Thyroid gland (tissue), 4 donors: ENCODE measurements at places on chromosomes 2 and 18. TPM values are rescaled to one million over a fixed set of nuclear protein-coding genes. Genes with fewer than 3 reads are reported as not detected.

The EIF4E2 gene
- 53.5 TPM for total RNA-seq

The RAB6C gene
- total RNA-seq, result not detected

DNA sequence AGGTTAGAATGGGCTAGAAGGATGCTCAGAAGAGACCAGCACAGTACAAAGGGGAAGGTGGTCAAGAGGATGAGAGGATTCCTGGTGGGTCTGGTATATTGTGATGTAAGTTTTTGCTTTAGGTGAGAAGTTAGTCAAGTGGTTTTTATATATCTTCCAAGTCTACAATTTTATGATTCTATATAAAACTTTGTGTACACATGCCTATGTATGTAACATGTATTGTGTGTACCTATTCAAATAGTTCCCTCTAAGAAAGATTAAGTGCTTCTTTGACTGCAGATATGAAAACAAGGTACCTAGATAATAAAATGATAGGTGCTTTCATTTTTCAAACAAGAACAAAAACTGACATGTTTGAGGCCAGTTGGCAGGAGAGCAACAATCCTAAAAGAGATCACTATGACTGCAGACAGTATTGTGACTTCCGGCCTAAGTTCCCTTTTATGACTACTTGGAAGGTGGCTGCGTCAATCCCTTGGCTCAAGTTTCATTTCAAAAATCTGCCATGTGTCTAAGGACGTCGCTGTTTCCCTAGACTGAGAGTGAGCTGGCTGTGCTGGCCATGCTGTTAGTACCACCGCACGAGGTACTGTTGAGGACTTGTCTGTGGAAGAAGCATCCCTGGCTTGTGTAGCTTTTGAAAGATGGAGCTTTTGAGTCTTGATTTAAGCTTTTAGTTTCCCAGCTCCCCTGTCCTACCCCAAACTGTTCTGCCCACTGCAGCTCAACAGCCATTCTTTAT is 123.1 kb downstream of the PRPF40A start:
- peak overlapping the region; percentile 30 for H3K27ac ChIP-seq
- DNase-seq, result no peak
- H3K4me1 ChIP-seq, result no peaks in the 10 kb centered on the region

- peak; percentile 39 for DNase-seq
- H3K27me3 ChIP-seq, result no peaks in the 10 kb centered on the region
- no peaks in the 10 kb centered on the region for H3K36me3 ChIP-seq
- H3K4me1 ChIP-seq, result peaks cover 8% of the 10 kb centered on the region
- no peak overlapping the region for H3K4me3 ChIP-seq
Observed at GRCh38 chr2:238141541-238142318, 3.3 kb downstream of the KLHL30 start.

- peaks cover 12% of the 10 kb centered on the region for H3K4me1 ChIP-seq
- DNase-seq, result no peak
- H3K27me3 ChIP-seq, result no peaks in the 10 kb centered on the region
- no peak overlapping the region for H3K27ac ChIP-seq
Observed at GRCh38 chr2:160632084-160632975, 138.7 kb upstream of the RBMS1 start.

DNA sequence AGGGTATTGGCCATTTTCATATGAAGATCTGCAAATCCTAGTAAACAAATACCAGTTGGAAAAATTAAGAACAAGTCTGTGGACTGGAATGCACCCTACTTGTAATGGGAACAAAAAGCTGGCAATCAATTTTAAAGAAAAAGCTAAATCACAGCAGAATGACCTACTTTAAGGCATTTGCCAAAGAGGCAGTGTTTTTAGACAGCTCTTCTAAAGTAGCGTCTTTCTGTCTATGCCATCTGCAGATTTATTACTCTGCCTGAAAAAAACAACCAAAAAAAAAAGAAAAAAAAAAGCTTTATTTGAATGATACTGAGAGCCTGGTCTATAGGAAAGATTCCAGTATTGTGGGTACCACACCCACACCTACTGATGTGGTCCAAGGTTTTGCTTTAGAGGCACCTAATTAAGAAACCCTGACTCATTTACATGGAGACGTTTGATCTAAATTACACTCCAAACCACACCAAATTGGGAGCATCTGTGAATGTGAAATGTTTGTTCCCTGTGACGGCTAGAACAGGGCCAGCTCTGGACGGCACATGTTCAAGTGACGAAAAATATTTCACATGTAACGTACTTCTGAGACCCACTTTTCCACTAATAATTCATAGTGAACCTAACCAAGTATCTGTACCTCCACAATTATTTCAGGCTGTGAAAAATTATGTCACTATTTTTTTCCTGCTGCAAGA is 597.1 kb downstream of the ARHGAP15 start:
- DNase-seq, result no peak
- H3K36me3 ChIP-seq, result no peaks in the 10 kb centered on the region
- no peak overlapping the region for H3K4me3 ChIP-seq
- H3K4me1 ChIP-seq, result no peaks in the 10 kb centered on the region

- no peaks in the 10 kb centered on the region for H3K36me3 ChIP-seq
- H3K4me3 ChIP-seq, result no peak overlapping the region
- H3K4me1 ChIP-seq, result peaks cover 94% of the 10 kb centered on the region
- DNase-seq, result peak; percentile 1
- H3K27ac ChIP-seq, result no peak overlapping the region
Observed at GRCh38 chr2:20612925-20613916, 37.7 kb downstream of the HS1BP3 start.

DNA sequence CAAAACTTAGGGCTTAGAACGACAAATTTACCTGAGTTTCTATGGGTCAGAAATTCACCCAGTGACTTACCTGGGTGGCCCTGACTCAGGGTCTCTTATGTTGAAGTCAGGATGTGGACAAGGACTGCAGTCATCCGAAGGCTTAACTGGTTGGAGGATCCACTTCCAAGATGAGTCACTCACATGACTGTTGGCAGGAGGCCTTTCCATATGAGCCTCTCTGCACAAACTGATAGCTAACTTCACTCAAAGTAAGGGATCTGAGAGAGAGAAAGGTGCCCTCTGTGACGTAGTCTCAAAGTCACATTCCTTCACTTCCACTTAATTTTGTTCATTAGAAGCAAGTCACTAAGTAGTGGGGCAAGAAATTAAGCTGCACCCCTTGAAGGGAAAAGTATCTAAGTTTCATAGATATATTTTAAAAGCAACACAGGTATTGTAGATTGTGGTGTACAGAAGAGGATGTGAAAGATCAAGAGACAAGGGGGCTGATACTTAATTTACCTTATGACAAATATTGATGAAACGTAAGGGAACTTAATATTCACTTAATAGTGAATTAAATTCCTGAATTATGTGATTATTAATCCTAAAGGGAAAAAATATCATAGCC is 48.4 kb downstream of the TANK start:
- no peaks in the 10 kb centered on the region for H3K27me3 ChIP-seq
- H3K4me1 ChIP-seq, result peaks cover 13% of the 10 kb centered on the region
- no peak overlapping the region for H3K27ac ChIP-seq
- no peak for DNase-seq
